Astrocyte of the cerebellum (primary cell): ENCODE measurements at places on chromosomes 1 and 21.
A peak's percentile ranks its signal among the peaks of the same experiment; 100 is the strongest.

DNA sequence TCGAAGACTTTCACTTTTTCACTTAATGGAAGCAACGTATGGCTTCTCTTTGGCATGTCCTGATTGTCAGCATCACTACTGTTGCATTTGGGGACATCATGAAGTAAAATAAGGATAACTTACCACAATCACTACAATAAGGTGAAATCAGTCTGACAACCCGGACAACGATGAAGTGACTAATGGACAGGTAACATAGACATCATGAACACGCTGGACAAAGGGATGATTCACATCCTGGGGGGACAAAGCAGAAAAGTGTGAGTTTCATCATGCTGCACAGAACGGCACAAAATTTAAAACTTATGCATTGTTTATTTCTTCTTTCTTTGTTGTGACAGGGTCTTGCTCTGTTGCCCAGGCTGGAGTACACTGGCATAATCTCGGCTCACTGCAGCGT lies 53.9 kb downstream of the FH start:
- no peak for DNase-seq

- DNase-seq: no peak
Observed at GRCh38 chr1:31637915-31638673, 6.6 kb downstream of the PEF1 start.

DNA sequence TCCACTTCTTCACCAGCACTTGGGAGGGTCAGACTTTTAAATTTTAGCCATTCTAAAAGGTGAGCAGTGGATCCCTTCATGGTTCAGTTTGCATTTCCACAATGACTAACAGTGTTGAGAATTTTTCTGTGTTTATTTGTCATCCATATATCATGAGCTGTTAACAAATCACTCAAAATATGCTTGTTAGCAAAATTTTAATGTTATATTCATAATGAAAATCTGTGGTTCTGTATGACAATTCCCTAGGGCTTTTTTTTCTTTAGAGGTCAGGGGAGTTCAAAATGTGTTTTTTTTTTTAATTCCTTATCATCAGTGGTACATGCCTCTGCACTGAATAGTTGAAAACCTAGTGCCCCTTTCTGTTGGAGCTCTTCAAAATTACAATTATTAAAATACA lies 682.2 kb upstream of the ADGRL2 start:
- no peak for DNase-seq

GRCh38 chr1:241722947-241723346 lies 70.9 kb downstream of the WDR64 start:
- DNase-seq: no peak

DNA sequence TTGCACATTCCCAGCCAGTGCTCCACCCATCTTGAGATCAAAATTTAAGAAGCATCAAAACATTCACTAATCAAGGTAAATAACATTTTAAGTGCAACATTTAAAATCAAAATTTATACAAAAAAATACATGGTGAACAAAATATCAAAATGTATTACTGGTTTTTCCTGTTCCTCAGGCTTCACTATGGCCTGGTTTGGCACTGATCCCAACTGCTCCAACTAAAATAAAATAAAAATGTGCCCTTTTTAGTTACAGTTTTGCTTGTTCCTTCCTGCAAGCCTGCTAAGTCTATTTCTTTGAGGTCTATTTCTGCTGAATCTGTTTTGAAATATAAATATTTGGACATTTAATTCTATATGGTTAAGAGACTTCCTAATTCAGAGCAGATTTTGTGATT lies 54.9 kb downstream of the ADAMTS1 start:
- DNase-seq: no peak

DNA sequence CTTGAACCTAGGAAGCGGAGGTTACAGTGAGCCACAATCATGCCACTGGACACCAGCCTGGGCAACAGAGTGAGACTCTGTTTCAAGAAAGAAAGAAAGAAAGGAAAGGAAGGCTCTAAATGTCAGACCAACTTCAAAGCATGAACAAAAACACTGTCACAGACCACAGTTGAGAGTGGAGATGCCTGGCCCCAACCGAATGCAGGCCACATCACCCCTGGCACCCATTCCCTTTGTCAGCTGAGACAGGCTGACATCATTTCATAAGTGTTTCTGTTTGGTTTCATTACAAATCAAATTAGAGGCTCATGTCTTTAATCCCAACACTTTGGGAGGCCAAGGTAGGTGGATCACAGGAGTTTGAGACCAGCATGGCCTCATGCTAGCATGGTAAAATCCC lies 28.6 kb upstream of the NADK start:
- no peak for DNase-seq

GRCh38 chr1:18941221-18942141 lies 15.0 kb downstream of the IFFO2 start:
- peak; percentile 97 for DNase-seq

DNA sequence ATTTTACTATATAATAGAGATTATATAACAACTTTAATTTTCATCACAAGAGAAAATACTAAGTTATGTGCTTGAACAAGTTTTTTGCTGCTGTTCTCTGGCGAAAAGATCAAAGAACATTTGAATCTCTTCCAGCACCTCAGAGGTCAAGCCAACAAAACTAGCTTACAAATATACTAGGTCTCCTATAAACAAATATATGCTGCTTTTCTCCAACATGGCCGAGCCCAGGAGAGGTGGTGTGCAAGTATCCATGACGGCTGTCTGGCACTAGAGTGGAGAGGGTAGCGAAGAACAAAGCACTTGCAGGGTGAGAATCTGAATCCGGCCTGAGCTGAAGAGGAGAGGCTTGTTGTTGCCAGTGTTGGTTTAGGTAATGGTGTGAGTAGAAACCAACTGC lies 7.5 kb upstream of the FMO3 start:
- DNase-seq: no peak

DNA sequence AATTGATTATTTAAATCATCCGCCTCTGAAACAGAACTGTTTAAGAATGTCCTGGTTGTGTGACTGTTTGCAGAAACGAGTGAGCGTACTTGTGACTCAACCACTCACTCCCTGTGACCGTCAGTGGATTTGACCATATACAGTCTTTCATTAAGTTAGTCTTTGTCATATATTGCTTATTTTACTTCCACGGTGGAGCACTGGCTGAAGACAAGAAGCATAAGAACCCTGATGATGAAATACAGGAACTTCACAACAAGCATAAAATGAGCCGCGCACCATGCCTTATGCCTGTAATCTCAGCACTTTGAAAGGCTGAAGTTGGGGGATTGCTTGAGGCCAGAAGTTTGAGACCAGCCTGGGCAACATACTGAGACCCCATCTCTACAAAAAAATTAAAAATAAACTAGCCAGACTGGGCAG lies 194.0 kb downstream of the TOMM20 start:
- no peak for DNase-seq

- no peak for DNase-seq
Observed at GRCh38 chr1:154327466-154328317, 2.4 kb downstream of the ATP8B2 start.

- no peak for DNase-seq
Observed at GRCh38 chr1:149949911-149950310, 13.2 kb upstream of the MTMR11 start.
